ENCODE measurements at places on chromosomes 7 and 10.

- DNase-seq = no peak
Observed at GRCh38 chr7:69358163-69358821, 240.0 kb upstream of the AUTS2 start.

DNA sequence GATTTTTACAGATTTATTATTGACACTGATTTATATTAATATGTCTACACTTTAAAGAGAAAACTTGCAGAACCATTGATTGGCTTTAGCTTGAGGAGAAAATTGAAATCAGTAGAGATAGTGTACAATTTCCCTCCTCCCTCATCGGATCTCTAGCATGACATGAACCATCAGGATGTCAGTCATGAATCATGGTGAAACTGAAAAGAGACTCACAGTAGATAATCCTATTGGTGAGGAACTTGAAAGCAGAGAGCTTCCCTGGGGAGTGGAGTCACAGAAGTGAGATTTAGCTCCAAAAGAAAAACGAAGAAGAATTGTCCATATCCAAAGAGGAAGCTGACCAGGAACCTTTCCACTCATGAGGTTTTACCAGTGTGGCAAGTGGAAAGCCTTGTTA lies 346.8 kb downstream of the ABCA13 start:
- DNase-seq = no peak

GRCh38 chr7:921071-921461 lies 33.4 kb downstream of the ADAP1 start:
- DNase-seq = no peak

- DNase-seq = no peak
Observed at GRCh38 chr10:62402508-62402907, 28.3 kb downstream of the ZNF365 start.

DNA sequence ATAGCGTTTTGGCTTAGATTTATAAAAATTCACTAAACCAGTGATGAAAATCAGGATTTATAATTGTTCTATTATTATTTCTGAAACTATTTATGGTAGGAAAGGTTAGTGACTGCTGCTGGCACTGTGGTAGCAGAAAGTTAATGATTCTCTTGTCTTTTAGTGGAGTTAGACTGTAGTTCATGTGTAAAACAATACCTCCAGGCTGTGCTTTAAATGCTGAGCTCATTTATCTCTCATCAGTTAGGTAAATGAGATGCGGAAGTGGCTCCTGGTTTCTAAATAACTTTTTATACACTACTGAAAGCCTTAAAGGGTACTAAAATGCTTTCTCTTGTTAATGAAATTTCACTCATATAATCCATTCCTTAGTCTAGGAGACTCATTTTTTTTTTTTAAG lies 326.8 kb upstream of the POT1 start:
- DNase-seq = peak; percentile 32

DNA sequence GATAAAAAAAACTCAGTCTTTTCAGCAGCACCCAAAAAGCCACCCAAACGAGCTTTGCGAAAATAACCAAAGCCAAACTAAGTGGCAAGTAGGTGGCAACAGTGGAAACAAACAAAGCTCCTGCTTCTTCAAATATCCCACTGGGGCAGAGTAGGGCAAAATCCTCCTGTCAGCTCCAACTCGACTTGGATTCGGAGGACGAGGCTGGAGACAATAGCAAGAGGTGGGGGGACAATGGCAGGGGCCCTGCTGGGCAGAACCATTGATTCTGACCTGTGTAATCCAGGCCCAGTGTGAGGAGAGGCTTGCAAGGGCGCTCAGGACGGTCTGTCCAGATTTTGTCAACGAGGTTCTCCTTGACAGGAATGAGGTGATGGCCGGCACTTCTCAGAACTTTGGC lies 35.5 kb downstream of the XPNPEP1 start:
- no peak for DNase-seq

DNA sequence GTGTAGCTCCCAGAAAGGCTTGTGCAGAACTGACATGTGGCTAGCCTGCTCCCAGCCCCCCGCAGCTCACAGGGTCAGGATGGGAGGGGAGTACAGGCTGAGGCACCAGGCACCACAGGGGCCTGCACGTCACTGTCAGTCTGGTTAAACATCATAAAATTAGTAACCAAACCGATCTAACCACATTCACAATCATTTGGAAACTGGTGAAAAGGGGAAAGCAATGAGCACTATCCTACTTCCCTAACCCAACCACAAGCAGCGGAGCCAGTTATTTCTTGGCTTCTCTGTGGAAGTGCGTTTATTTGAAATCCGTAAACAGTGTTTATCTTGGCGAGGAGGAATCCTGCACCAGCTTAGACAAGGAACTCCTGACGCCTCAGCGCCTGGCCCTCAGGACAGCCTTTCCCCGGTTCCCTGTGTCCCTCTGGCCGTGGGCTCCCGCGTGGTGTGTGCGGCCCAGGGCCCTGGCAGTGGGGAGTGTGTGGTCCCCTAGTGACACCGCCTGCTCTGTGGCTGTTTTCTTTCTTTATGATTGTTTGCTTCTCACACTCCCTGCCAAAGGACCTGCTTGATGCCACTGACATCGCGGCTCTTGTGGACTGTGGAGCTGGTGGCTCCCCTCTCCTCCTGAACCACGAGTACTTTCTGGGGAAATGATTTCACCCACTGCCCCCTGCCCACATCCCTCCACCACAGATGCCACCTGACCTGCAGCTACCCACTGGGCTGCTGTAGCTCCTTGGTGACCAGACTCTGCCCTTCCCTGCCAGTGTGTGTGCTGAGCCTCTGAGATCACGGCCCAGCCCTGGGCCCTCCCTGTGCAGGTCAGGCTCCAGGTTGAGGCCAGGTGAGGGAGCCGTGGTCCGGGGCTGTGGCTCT lies 38.0 kb downstream of the INPP5A start:
- DNase-seq = peak; percentile 56

Measured in left kidney (tissue), 8 donors.